ENCODE measurements at places on chromosomes 7 and 10. TPM values are rescaled to one million over a fixed set of nuclear protein-coding genes. Genes with fewer than 3 reads are reported as not detected.

DNA sequence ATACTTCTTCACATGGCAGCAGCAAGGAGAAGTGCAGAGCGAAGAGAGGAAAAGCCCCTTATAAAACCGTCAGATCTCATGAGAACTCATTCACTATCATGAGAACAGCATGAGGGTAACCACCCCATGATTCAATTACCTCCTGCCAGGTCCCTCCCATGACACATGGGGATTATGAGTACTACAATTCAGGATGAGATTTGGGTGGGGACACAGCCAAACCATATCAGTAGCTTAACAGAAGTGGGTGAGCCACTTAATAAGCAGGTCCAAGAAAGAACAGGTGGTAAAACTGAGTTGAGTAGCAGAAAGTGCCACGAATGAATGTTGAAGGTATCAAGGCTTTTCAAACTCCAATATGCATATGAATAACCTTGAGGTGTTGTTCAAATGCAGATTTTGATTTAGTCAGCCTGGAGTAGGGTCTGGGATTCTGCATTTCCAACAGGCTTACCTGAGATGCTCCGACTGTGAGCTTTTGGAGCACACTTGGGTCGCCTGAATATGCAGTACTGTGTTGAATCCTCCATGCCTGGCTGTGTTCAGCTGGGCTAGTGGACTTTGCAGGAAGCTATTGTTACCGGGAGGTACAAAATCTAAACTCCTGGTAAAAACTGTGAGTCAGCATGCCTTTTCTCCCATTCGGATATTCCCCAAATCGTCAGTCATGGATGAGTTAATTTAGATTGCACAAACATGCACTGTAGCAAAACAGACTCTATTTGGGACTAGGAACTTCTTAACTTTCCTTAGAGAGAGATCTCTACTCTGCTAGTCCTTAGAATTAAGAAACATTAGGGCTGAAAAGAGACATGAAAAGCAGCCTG is 69.0 kb upstream of the PRKCQ start:
- no peak for DNase-seq

- no peak for DNase-seq
These were observed 36.8 kb upstream of the ANK3 start for GRCh38 chr10:60426425-60426824.

Gene CFAP43
- 0.38 TPM for total RNA-seq

DNA sequence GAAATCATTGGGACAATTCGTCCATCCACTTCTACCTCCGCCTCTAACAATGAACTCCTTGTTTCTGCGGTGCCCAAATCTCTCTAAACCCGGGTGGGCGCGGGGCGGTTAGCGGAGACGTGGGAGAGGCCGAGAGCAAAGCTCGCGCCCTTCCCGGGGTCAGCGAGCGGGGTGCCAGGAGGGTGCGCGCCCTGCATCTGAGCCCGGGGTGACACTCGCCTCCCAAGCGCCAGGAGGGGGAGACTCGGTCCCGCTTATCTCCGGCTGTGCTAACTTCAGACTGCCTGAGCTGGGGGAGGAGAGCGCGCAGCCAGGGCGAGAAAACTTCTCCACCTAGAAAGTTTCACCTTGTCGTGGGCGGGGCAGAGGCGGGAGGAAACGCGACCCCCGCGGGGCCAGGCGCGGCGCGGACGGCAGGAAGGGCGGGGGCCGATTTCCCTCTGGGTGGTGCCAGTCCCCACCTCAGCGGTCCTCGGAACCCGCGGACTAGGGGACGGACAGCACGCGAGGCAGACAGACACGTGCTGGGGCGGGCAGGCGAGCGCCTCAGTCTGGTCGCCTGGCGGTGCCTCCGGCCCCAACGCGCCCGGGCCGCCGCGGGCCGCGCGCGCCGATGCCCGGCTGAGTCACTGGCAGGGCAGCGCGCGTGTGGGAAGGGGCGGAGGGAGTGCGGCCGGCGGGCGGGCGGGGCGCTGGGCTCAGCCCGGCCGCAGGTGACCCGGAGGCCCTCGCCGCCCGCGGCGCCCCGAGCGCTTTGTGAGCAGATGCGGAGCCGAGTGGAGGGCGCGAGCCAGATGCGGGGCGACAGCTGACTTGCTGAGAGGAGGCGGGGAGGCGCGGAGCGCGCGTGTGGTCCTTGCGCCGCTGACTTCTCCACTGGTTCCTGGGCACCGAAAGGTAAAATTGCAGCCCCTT is at the start of gene MET:
MET (plus strand) TSS at position 516 of the 915 bp plus-strand sequence. CDS start 26,889 bp downstream, outside the sequence.
- no peak for DNase-seq

DNA sequence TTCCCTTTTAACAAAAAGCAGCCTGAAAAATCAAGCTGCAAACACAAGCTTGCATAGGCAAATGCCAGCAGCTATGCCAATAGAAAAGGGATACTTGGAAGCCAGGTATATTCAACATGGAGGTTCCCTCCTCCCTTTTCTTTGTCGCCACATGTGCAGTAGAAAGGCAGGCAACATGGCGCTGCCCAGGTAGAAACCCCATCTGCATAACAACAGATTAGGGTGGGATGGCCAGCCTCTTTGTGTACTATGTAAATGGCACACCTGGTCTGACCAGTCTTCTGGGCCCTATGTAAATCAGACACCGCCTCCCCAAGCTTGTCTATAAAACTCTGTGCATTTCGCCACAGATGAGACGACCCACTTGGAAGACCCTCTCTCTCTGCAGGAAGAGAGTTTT is 58.1 kb downstream of the CCDC3 start:
- DNase-seq, result no peak

- no peak for DNase-seq
These were observed 47.8 kb downstream of the MGMT start for GRCh38 chr10:129514568-129515451.

- DNase-seq, result no peak
These were observed 15.8 kb downstream of the BTBD16 start for GRCh38 chr10:122286867-122287266.

DNA sequence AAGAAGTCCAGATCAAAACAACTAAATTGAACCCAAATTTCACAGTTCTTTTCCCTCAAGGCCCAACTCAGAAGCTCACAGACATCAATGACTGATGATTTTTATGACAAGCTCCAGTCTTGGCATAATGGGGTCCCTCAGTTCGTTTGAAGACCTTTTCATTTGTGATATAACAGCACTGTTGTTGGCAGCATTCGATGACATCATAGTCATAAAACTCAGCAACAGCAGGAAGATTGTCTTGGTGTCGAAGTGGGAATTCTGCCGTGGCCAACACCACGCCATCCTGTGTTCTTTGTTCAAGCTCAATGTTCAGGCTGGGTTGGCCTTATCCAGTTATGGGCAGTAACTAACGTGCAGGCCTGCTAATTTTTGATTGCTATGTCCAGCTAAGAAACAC is 261.7 kb downstream of the C7orf25 start:
- no peak for DNase-seq

DNA sequence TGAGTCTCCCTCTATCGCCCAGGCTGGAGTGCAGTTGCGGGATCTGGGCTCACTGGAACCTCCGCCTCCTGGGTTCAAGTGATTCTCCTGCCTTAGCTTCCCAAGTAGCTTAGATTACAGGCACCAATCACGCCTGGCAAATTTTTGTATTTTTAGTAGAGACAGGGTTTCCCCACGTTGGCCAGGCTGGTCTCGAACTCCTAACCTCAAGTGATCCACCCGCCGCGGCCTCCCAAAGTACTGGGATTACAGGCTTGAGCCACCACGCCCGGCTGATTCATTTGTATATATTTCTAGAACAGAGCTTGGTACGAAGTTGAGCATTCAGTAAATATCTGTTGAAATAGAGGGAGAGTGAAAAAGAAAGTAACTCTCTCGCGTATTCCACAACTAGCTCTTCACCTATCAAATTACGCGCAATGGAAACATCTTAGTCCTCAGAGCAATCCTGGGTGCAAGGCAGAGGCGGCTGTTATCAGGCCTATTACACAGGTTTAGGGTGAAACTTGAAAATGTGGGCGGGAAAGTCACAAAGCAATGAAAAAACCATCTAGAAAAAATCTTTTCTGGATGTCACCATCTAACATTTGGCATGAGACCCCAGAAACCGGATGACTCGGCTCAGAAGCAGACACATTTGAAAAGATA is 707 bp upstream of the GHITM start:
- no peak for DNase-seq

DNA sequence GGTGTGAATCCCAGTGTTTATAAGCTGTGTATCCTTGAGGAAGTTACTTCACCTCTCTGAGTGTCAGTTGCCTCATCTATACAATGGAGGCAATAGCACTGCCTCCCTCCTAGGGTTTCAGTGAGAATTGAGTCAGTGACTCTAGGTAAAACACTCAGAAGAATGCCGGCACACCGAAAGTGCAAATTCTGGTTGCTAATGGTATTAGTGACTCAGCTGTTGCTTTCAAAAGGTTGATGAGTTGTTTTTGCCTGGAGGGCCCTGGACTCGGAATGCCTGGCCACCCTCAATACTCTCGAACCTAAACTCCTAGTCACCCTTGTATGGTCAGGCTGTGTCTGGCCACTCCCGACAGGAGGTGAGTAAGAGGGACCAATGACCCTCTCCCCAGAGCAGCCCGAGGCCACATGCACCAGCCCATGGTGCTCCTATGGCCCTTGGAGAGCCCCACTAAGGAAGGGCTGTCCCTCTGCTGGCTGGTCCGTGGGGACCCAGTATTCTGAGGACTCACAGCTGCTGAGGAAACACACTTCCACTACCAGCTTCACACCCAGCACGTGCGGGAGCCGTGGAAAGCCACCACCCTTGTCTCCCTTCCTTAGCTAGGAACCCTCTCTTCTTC is 60.2 kb downstream of the CALML3 start:
- no peak for DNase-seq

- no peak for DNase-seq
These were observed 25.5 kb downstream of the VOPP1 start for GRCh38 chr7:55546814-55547213.

- DNase-seq, result no peak
These were observed 226.5 kb upstream of the AKR1E2 start for GRCh38 chr10:4599471-4599870.

Gene ATRNL1
- total RNA-seq, result 0.64 TPM

DNA sequence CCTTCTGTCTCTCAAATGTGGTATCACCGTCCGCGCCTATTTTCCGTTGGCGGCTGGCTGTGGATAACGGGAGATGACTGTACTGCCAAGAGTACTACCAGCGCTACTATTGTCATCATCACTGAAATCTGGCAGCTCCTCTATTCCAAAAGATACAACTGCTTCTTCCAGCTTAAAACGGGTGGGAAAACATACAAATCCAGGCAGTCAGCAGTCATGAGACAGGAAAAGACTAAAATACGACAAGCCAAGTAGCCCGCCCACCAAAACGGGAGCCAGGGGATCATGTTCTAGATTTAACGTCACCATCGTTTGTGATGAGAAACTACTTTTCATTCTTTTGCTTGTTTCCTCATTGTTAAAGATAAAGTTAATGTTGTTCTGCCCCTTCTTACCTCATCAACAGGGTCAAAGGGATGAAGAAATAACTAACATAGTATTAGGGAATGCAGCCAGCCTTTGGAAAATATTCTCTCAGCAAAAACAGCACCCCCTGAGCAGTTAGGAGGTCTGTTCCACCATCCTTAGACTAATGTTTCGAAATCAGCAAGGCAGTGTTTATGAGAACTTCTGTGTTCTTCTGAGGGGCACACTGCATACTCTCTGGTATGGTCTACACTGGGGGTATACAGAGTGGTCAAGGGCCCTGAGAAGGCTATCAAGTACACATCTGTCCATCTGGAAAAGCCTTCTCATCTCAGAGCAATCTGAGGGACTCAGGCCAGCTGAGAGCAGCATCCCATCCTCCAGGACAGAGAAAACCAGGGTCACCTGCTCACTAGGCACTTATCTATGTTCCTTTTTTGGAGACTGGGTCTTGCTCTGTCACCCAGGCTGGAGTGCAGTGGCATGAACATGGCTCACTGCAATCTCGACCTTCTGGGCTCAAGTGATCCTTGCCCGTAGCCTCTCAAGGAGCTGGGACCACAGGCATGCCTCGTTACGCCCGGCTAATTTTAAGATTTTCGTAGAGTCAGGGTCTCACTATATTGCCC is 47.5 kb downstream of the GNA12 start:
- DNase-seq, result no peak

Gene HOXA4
- 3.6 TPM for total RNA-seq

Gene PDE6C
- total RNA-seq, result not detected

GRCh38 chr10:15814565-15814964 is 45.7 kb downstream of the MINDY3 start:
- no peak for DNase-seq

Data from esophagus squamous epithelium (tissue), 5 donors.